ENCODE measurements at places on chromosomes 3 and 15.
A peak's percentile ranks its signal among the peaks of the same experiment; 100 is the strongest.

GRCh38 chr15:63797901-63798300 is 35.8 kb downstream of the HERC1 start:
- DNase-seq: no peak

- peak; percentile 56 for DNase-seq
Measured at GRCh38 chr15:34588046-34588674, 4.7 kb upstream of the GOLGA8B start.

DNA sequence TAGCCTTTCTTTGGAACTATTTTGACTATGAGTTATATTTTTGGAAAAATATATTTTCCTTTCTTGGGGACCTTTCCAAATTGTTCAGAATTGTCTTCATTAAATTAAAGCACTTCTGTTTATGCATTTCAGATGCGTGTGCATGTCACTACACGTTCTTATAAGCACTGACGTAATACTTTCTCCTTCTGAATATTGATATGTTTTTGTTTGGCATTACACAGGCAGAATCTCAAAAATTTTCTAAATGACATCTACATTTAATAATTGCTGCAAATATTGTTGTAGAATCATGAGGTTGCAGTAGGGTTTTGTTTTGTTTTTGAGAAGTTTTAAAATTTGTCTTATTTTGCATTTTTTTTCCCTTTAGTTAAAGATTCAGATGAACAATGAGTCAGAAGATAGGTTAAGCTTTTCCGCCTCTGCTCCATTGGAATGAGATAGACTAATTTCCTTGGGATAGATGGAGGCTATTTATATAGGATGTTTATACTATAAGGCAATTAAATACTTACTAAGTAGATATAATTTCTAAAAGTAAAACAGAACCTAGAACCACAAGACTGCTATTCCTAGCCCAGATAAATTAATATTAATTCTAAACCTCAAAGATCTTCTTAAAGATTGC is 110.8 kb downstream of the MBNL1 start:
- DNase-seq: no peak

DNA sequence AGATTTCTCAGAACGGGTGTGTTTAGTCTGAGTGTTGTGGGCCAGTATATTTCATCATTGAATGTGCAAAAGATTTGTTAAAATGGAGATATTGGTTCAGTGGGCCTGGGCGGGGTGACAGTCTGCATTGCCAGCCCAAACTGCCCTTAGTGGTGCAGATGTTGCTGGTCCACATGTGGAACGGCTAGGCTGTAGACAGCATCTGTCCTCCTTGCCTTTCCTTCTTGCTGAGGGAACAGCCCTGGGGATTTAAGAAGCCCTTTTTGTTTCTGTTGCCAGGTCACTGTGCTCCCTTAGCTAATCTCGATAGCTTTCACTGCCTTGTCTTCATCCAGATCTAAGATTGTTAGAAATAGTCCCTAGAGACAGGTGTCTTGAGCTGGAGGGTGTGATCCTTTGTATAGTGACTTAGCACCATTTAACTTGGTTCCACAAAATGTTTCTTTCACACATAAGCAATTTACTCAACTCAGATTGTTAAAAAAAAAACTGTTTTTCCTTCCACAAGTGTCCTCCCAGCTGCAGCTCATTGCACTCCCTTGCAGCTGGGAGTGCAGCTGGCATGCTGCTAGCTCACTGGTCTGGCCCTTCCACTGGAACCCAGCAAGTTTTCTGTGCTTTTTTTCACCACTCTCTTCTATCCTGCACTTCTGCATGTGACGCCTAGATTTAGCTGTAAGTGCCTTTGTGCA is 37.5 kb downstream of the GAP43 start:
- DNase-seq: no peak

DNA sequence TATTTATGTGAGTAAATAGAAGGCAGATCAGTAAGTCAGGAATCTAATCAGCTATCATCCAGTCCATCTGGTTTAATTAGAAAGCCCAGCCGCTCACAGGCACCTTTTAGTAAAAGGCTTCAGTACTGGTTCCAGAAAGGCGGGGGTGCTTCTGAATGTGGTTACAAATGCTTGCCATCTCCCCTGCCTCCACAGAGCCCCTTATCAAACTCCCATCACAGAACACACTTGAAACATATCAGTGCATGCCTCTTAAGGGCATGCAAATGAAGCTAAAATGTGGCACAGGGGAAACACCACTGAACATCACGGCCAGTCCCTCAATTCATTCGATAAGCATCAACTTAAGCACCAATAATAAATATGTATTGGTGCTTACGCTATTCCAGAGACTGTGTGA is 261.4 kb downstream of the RORA start:
- no peak for DNase-seq

Measured in Panc1 (cell line).